ENCODE measurements at places on chromosomes 5 and 9. TPM values are rescaled to one million over a fixed set of nuclear protein-coding genes. Genes with fewer than 3 reads are reported as not detected.
A peak's percentile ranks its signal among the peaks of the same experiment; 100 is the strongest.

Gene CCDC187
- 0.02 TPM for total RNA-seq

Gene MEF2C
- 0.25 TPM for total RNA-seq

GRCh38 chr5:6308683-6309082 lies 69.7 kb downstream of the MED10 start:
- no peak overlapping the region for H3K27ac ChIP-seq
- no peak overlapping the region for H3K4me3 ChIP-seq
- no peaks in the 10 kb centered on the region for H3K27me3 ChIP-seq
- no peaks in the 10 kb centered on the region for H3K4me1 ChIP-seq

DNA sequence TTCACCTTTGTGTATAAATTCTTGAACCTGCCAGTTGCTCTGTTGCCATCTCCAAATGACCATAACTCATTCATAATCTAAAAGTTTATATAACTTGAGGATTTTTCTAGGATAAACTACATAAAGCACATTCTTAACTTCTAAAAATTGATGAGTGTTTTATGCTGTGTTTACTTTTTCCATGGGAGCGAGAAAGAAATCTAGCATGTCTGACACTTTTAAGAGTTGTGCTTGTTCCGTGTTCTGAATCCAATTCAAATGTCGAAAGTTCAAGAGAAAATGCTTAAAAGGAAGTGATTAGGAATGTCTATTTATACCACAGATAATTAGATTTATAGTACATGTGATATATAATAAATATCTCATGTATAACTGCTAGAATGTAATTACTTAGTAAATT lies 154.4 kb downstream of the DEPDC1B start:
- no peaks in the 10 kb centered on the region for H3K27me3 ChIP-seq
- H3K4me1 ChIP-seq, result no peaks in the 10 kb centered on the region
- no peak overlapping the region for H3K4me3 ChIP-seq
- no peak overlapping the region for H3K27ac ChIP-seq
- no peaks in the 10 kb centered on the region for H3K36me3 ChIP-seq

DNA sequence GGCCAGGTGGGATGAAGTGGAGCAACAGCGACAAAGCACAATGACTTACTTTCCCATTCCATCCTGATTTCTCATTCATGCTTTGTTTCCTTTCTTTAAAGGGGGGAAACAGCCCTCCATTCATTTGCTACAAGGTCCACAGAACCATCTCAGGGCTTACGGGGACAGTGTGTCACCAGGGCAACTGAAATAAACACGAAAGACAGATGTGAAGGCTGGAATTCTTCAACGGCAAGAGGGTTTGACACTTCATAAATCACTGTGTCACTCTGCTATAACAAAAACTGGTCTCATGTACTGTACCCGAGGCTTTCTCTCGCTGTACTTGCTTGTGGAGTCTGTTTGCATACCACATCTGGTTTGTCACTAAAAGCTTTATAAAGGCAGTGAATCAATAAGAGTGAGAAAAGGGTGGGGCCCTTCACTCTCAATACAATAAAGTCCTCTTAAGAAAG lies 150.8 kb downstream of the EFNA5 start:
- no peak overlapping the region for H3K27ac ChIP-seq
- no peaks in the 10 kb centered on the region for H3K4me1 ChIP-seq
- H3K36me3 ChIP-seq, result no peaks in the 10 kb centered on the region
- H3K4me3 ChIP-seq, result no peak overlapping the region
- H3K27me3 ChIP-seq, result peaks cover 11% of the 10 kb centered on the region

Gene CDKN2B
- 0.62 TPM for total RNA-seq

DNA sequence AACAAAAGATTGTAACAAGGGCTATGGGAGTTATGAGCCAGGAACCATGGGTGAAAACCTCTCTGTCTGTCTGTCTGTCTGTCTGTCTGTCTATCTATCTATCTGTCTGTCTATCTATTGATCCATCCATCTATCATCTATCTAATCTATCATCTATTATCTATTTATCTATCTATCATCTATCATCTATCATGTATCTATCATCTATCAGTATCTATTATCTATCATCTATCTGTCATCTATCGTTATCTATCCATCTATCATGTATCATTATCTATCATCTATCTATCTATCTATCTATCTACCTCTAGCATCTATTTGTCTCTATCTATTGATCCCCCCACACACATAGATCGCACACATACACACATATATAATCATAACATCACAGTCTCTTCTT lies 112.9 kb downstream of the INSYN2B start:
- H3K27ac ChIP-seq, result no peak overlapping the region
- H3K4me3 ChIP-seq, result no peak overlapping the region
- H3K36me3 ChIP-seq, result peaks cover 29% of the 10 kb centered on the region
- peaks cover 12% of the 10 kb centered on the region for H3K4me1 ChIP-seq
- H3K27me3 ChIP-seq, result no peaks in the 10 kb centered on the region

- no peaks in the 10 kb centered on the region for H3K4me1 ChIP-seq
- no peaks in the 10 kb centered on the region for H3K36me3 ChIP-seq
- H3K27ac ChIP-seq, result no peak overlapping the region
Observed at GRCh38 chr5:142262683-142263082, 62.1 kb downstream of the SPRY4 start.

GRCh38 chr9:33472881-33473615 lies 676 bp downstream of the NOL6 start:
- H3K36me3 ChIP-seq, result peaks cover 48% of the 10 kb centered on the region
- H3K27me3 ChIP-seq, result no peaks in the 10 kb centered on the region
- peak overlapping the region; percentile 92 for H3K27ac ChIP-seq
- DNase-seq, result no peak
- H3K4me3 ChIP-seq, result peak overlapping the region; percentile 98
- H3K4me1 ChIP-seq, result peaks cover 21% of the 10 kb centered on the region

Gene MEIKIN
- not detected for total RNA-seq

Gene NLN
- total RNA-seq, result 22.8 TPM

Gene PCDHA1
- 0.07 TPM for total RNA-seq

Gene FPGS
- total RNA-seq, result 116 TPM

- peaks cover 42% of the 10 kb centered on the region for H3K36me3 ChIP-seq
- H3K27me3 ChIP-seq, result no peaks in the 10 kb centered on the region
- no peak for DNase-seq
Observed at GRCh38 chr9:137784046-137784445, 93.5 kb upstream of the CACNA1B start.

DNA sequence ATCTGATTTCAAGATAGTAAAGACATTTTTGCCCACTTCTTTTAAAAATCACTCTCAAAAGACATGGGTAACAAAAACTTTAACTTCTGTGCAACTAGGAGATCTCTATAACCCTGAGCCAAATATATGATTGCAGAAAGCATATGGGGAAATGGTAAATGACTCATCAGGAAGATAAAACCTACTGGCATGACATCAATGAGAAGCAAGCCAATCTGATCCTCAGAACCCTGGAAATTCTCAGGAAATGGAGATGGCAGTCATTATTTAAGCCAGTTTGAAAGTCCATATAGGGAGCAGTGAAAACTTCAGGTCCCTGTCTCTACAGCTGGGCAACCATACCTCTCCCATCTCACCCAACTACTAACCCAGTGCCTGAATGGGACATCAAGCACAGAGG lies 249.7 kb upstream of the NREP start:
- H3K36me3 ChIP-seq, result no peaks in the 10 kb centered on the region
- H3K27ac ChIP-seq, result no peak overlapping the region
- no peaks in the 10 kb centered on the region for H3K27me3 ChIP-seq
- no peak overlapping the region for H3K4me3 ChIP-seq

Gene ANKRD34B
- total RNA-seq, result not detected

GRCh38 chr9:123651273-123651672 lies 278.7 kb downstream of the DENND1A start:
- peaks cover 3% of the 10 kb centered on the region for H3K36me3 ChIP-seq
- no peak overlapping the region for H3K4me3 ChIP-seq
- peaks cover 5% of the 10 kb centered on the region for H3K4me1 ChIP-seq
- DNase-seq, result no peak

DNA sequence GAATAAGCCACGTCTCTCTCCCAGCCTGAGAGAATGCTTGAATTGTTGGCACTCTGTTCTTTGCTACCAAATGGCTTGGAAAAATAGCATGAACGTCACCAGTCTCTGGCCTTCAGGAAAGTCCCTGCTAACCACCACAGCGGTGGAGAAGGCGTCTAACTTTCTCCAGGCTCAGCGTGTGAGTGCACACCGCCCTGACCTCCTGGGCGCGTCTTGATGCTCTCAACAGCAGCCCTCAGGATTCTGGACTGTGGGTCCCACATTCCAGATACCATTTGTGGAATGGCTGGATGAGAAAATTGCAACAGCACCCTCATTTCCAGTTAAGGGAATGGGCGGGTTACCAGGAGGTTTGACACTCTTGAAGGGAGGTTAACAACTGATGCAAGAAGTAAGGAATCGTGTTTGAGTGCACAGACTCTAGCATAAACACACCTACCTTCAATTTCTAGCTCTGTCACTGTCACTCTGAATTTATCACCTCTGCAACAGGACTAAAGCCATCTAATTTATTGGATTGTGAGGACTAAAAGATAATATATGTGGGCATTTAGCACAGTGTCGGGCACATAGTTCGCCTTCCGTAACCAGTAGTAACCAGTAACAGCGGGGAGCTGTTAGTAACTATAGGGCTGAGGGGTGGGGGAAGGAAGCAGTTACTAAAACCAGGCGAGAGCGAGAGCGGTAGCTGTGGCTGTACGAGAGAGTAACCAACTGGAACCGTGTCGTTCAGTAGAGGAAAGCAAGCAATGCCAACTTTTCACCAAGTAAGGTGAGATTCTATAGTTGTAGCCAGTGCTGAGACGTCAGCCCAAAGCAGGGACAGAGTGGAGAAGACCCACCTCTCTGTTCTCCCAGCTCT lies 807 bp upstream of the PLGRKT start:
- peaks cover 29% of the 10 kb centered on the region for H3K36me3 ChIP-seq
- peak; percentile 48 for DNase-seq
- H3K27ac ChIP-seq, result peak overlapping the region; percentile 96
- peak overlapping the region; percentile 91 for H3K4me3 ChIP-seq
- H3K27me3 ChIP-seq, result no peaks in the 10 kb centered on the region
- H3K4me1 ChIP-seq, result peaks cover 55% of the 10 kb centered on the region

- no peaks in the 10 kb centered on the region for H3K36me3 ChIP-seq
- no peak for DNase-seq
- no peak overlapping the region for H3K27ac ChIP-seq
Observed at GRCh38 chr9:83508067-83508466, 30.1 kb downstream of the FRMD3 start.

DNA sequence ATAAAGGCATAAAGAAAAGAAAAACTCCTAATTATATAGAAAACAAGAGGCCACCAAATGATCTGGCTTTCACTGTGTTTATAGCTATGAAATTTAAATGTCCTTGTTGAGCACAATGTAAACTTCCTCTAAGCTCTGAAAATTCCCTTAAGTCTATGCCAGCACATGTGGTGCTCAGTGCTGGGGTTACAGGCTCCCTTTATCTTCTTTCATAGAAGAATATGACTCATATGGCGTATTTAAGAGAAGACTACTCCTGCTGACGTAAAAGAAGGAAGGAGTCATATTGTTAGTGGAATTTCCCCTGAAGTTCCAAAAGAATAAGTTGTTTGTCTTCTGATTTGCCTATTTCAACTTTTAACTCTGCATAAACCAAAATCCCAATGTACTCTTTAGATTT lies 30.4 kb downstream of the RNF145 start:
- peak overlapping the region; percentile 85 for H3K27ac ChIP-seq
- DNase-seq, result no peak
- peaks cover 74% of the 10 kb centered on the region for H3K4me1 ChIP-seq
- no peaks in the 10 kb centered on the region for H3K27me3 ChIP-seq
- H3K4me3 ChIP-seq, result peak overlapping the region; percentile 30

GRCh38 chr5:147567917-147568598 lies 58.2 kb upstream of the DPYSL3 start:
- no peak for DNase-seq
- no peak overlapping the region for H3K4me3 ChIP-seq
- no peaks in the 10 kb centered on the region for H3K36me3 ChIP-seq
- H3K27ac ChIP-seq, result no peak overlapping the region
- H3K4me1 ChIP-seq, result no peaks in the 10 kb centered on the region
- no peaks in the 10 kb centered on the region for H3K27me3 ChIP-seq

DNA sequence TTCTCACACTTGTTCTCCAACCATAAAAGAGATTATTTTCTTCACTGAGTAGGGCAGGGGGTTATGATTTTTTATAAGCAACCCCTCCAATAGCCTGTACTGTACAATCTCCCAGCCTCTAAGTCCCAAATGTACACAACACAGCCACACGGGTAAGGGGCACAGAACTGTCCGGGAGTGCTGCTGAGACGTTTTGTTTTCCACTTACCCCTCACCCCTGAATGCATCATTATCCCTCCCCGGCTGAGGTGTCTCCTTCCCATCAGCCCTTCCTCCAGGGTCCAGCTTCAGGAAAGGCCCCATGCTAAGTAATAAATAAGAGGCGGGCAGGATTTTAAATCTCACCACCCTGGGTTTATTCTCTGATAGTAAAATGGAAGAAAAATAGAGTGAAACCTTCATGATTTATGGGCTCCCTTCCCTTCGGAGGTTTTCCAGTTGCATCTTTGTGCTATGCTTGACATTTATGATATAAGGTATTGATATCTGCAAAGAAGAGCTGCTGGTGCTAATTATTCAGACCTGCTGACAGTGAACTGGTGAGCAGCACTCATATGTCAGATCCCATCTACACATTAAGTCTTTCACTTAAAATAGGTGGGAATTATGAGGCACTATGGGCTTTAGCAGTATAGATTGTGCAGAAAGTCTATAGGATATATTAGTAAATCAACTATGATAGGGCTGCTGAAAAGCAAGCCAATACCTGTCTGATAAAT lies 67.2 kb upstream of the MEGF10 start:
- no peak overlapping the region for H3K4me3 ChIP-seq
- H3K4me1 ChIP-seq, result no peaks in the 10 kb centered on the region
- no peaks in the 10 kb centered on the region for H3K36me3 ChIP-seq
- no peak for DNase-seq
- peaks cover 13% of the 10 kb centered on the region for H3K27me3 ChIP-seq

Gene SPINK4
- total RNA-seq, result not detected

Gene RNF183
- total RNA-seq, result not detected

DNA sequence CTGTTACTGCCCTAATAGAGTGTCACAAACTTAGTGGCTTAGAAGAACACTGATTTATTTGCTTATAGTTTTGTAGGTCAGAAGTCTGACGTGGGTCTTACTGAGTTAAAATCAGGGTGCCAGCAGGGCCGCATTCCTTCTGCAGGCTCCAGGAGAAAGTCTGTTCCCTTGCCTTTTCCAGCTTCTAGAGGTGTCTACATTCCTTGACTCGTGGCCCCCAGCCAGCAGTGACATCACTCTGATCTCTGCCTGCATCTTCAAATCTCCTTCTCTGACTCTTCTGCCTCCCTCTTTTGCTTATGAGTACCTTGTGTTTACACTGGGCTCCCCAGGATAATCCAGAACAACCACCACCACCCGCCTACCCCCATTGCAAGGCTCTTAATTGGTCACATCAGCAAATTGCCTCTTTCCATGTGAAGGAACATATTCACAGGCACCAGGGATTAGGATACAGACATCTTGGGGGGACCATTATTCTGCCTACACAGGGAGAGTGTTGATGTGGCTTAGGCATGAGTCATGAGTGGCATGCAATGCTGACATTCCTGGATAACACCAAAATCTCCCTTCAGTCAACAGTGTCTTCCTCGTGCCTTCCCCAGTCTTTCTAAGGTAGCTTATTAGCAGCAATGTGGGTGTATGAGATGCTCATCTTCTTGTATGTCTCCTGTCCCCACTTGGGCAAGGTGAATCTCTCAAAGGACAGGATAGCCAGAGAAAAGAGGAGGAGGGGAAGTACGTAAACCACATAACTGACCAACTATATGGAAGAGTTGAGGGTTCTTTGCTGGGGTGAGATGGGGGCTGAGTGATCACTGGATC lies 24.4 kb downstream of the CYFIP2 start:
- H3K27ac ChIP-seq, result peak overlapping the region; percentile 83
- H3K27me3 ChIP-seq, result no peaks in the 10 kb centered on the region
- DNase-seq, result no peak
- no peak overlapping the region for H3K4me3 ChIP-seq
- H3K36me3 ChIP-seq, result peaks cover 81% of the 10 kb centered on the region
- peaks cover 53% of the 10 kb centered on the region for H3K4me1 ChIP-seq

GRCh38 chr9:125785248-125785751 lies 38.1 kb downstream of the PBX3 start:
- no peak for DNase-seq
- peaks cover 27% of the 10 kb centered on the region for H3K4me1 ChIP-seq
- H3K27ac ChIP-seq, result peak overlapping the region; percentile 54
- H3K4me3 ChIP-seq, result peak overlapping the region; percentile 28
- H3K27me3 ChIP-seq, result no peaks in the 10 kb centered on the region
